ENCODE measurements at places on chromosomes 6 and 20.

DNA sequence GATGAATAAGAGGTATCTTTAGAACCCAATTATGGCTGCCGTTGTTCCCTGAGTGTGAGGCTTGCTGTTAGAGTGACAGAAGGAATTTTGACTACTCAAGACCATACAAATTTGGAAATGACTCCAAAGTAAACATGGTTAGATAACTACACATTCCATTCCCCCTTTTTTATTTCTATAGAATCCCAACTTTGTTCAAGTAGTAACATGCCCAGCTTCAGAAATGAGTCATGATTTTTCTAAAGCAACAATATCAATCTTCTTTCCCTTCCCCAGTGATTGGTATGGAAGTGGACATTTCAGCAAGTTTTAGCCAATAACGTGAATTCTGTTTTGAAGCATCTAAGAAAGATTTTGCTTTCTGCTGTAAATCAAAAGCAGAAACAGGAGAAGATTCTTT lies 37.8 kb downstream of the HCRTR2 start:
- no peak for DNase-seq

- no peak for DNase-seq
Observed at GRCh38 chr20:50821994-50822393, 27.1 kb downstream of the BCAS4 start.

- DNase-seq, result no peak
Observed at GRCh38 chr6:163249651-163250101, 164.8 kb upstream of the QKI start.

GRCh38 chr20:24962510-24962909 lies 13.4 kb downstream of the CST7 start:
- no peak for DNase-seq

DNA sequence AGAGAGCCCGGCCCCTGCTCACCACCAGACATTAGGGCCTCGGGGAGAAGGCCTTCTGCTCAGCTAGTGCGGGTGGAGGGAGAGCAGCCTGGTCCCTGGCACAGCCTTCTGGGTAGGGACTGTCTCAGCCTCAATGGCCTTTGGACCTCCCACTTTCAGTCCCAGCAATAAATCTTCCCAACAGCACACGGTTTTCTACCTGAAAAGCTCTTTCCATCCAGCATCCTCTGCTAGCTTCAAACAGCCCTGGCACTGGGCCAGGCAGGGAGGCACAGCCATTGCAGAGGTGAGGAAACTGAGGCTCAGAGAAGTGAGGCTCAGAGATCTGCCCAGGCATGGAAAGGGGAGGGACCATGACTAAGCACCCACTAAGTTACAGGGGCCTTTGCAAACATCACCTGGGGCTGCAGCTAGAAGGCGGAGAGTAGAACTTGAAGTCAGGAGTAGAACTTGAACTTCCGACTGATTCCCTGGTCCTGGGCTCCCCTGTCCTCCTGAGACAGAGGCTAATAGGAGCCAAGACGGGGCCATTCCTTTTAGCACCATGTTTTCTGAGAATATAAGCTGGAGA lies 43.9 kb upstream of the NOL4L start:
- DNase-seq, result no peak

DNA sequence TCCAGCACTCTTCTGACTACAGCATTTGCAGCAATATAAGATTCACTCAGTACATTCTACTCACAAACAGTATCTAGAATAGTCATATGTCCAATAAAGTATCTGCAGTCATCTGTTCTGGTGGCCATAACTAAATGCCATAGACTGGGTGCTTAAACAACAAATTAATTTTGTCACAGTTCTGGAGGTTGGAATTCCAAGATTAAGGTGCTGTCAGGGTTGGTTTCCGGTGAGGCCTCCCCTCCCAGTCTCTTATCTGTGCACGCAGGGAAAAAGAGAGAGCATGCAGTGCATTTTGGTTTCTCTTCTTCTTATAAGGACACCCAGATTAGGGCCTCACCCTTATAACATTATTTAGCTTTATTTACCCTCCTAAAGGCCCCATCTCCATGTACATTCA lies 21.3 kb upstream of the NUS1 start:
- DNase-seq, result no peak

DNA sequence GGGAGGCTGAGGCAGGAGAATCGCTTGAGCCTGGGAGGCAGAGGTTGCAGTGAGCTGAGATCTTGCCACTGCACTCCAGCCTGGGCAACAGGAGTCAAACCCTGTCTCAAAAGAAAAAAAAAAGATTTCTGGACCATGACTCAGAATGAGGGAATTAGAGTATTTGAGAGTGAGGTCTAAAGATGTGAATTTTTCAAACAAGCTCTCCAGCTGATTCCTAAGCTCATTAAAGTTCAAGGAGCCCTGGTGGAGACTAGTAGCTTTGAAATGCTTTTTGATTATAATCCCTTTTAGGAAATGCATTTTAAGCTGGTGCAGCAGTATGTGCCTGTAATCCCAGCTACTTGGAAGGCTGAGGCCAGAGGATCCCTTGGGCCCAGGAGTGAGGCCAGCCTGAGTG lies 21.8 kb upstream of the SRF start:
- no peak for DNase-seq

DNA sequence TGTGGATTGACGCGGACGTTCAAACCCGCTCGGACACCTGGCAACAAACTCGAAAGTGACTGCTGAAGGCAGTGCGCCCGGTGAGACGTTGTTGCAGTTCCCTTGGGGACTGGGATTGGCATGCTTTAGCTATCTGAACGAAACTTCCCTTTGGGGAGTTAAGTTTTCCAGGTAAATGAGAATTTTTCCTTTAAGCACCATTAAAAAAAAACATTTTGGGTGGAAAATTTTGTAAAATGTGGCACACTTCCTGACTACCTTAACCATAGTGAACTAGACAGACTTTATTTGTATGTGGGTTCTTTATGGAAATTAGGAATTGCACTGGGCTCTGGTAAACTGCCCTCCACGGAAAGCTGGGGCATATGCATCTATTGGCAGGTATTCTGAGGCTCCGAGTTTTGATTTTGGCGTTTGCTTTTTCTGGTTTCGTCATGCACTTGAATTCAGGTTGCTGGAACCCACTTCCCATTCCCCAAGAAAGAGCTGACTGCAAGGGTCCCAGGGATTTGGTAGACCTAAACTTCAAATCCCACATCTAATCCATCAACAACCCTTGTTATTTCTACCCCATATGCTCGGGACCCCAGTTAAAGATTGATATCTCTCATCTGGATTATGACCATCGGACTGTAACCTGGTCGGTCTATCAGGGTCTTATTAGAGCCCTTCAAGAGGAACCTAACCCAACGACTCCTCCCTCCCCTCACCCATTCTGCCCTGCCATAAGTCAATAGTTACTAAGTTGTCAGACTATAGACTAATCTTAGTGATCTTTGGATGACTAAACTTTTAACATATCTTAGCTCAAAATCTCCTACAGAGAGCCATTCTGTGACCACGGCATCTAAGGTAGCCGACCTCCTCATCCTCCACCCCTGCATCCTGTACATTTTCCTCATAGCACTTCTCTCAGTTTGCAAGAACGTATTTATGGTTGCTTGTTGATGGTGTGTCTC lies 800 bp upstream of the DYNLT1 start:
- no peak for DNase-seq

DNA sequence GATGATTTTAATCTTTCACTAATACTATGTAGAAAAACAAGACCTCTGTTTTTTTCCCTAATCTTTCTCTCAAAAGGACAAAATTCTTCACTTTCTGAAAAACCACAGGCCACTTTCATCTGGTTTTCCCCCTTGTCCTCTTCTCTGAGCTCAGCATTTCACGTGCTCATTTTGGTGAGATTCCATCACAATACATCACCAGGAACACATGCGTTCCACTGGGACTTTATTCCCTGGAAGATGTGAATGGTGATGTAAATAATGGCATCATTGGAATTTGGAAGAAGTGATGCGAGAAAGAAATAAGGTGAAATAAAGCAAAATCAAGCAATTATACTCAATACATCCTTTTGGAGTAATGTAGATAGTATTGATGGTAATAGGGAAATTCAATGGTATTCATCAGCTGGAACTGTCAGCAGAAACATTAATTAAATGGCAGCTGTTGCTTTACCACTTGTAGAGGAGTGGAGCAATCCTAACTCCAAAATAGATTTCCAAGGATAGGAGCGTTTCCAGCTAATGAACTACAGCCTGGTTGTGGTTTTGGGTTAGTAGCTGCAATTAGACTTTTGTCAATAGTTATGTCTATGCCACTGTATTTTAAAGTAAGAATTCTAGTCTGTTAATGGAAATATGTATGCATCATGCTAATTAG lies 11.5 kb downstream of the FILIP1 start:
- DNase-seq, result no peak

DNA sequence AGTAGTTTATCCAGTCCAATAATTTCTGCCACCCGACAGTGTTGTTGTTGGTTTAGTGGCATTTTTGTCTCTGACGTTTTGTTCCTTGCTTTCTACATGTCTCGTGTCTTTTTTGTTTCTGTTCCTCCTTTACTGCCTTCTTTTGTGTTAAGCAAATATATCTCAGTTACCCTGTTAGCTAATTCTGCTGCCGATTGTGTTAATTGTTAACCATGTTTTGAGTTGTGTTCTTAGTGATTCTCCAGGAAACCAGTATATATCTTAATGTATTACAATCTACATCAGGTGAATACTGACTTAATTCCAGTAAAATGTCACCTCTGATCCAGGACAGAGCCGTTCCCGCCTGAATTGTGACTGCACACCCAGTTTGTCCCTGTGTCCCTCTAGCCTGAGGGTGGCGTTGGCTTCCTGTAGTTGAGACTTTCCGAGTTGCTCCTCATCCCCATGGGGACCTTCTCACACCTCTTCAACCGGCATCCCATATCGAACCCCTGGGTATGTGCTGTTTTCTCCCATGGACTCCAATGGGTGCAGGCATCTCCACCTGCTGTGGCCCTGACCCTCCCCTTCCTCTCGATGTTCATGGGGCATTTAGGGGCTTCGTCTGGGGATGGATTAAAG lies 35.8 kb upstream of the BHLHE23 start:
- DNase-seq, result no peak

- DNase-seq, result no peak
Observed at GRCh38 chr6:88839280-88839679, 124.1 kb downstream of the RNGTT start.

DNA sequence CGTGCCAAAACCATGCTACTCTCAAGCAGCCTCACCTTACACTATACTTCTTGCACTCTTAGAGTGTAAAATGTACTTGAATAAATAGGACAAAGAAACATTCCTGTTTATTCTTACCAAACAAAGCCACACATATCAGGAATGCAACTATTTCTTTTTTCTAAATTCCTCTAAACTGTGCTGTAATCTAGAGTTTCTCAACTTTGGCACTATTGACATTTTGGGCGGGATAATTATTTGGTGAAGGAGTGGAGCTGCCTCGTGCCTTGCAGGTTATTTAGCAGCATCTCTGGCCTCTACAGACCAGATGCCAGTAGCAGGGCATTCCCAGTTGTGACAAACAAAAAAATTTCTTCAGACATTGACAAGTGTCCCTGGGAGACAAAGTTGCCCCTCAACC lies 86.9 kb downstream of the PHACTR1 start:
- no peak for DNase-seq

DNA sequence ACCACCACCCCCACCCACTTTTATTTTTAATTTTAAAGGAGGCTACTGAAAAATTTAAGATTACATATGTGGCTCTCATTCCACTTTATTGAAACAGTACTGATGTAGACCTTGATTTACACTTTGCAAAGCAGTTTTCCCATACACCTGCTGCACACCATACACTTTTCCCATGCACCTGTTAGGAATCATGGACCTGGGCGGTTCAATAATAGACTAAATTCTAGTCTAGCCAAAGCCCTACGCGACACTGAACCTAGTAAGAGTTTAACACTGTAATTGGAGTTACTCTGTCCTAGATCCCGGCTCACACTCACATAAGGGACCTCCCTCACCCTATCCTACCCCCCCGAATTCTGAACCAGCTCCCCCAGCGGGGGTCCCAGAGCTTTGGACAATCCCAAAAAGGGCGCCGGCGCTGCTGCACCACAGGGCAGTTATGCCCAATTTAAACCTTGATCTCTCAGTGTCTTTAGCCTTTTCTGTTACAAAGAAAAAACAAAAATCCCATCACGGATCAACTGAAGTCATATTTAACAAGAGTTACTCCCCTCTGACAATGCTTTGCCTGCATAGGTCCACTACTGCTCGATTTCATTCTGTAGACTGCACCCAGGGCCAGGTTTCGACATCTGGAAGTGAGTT lies 2.4 kb upstream of the GCLC start:
- DNase-seq, result no peak

DNA sequence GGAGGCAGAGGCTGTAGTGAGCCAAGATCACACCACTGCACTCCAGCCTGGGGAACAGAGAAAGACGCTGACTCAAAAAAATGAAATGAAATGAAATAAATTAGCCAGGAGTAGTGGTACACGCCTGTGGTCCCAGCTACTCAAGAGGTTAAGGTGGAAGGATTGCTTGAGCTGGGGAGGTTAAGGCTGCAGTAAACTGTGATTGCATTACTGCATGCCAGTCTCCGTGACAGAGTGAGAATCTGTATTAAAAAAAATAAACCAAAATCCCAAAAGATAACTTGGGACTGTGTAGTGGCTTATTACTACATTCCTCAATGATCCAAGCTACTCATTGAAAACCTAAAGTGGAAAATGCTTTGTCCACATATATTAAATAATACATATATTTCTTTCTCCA lies 87.0 kb downstream of the SGK1 start:
- DNase-seq, result no peak

DNA sequence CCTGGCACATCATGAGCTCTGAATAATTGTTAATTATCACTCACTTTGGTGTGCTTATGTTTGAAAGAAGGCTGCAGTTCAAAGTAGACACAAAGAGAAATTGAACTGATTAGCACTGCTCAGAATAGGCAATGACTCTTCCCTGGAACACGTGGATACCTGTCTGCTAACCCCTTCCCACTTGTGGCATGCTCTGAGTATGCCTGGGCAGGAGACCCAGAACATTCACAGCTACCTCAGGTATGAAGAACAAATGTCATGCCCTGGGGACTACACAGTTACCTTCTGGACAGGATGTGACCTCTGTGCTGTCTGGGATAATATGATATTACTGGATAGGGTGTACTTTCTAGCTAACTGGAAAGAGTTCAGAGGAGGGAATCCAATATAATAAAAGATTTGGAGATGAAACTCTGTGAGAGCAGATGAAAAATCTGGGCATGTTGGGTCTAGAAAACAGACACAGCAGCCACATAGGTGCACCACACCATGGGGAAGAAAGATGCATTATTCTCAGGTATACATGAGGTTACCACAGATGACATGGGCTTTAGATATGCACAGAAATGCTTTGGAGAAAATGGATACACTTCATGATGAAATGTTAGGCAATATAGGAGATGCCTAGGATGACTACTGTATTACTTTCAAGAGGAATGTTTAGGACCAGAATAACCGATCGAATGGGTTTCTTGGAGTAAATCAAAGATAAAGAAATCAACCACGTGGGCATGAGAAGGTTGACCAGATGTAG lies 324.2 kb upstream of the PREP start:
- DNase-seq, result no peak

GRCh38 chr20:4013041-4013440 lies 2.3 kb downstream of the RNF24 start:
- DNase-seq, result no peak

- no peak for DNase-seq
Observed at GRCh38 chr6:37630281-37630799, 67.3 kb downstream of the MDGA1 start.

All from nephron progenitor cell (in vitro differentiated cells).